NCI-H1930 (cell line): ENCODE measurements at places on chromosomes 4 and X.

DNA sequence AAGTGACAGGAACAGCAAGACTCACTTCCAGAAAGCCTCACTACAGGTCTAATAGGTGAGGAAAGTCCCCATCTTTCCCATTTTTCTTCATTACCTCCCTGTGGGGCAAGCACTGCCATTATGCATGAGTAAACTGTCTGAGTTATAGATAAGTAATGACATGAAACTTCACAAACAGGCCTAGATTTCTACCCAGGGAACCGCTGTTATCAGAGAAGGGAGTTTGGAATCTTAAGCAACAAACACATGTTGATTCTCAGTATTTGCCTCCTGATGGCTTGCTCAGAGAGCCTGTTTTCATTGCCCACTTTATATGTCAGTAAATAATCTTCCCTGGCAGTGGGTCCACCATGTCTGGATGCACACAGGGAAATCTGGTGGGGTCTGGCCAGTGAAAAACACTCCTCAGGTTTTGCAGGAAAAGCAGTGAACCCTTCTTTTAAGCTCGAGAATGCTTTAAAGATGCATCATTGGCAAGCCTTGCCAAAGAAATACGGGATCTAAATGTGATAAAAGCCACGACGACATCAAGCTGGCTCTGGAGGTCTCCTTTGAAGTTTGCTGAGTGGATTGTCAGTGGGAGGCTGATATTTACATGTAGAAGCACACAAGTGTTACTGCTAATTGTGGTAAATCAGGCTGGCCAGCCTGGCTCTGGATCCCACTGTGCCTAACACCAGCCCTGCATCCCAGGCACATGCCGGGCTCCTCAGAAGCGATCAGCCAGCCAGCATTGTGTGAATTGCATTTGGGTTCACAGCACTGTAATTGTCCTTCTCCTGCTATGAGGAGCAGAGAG is 25.2 kb downstream of the PDGFRA start:
- DNase-seq: no peak

- no peak for DNase-seq
Measured at GRCh38 chrX:69162361-69162865, 2.8 kb downstream of the PJA1 start.

DNA sequence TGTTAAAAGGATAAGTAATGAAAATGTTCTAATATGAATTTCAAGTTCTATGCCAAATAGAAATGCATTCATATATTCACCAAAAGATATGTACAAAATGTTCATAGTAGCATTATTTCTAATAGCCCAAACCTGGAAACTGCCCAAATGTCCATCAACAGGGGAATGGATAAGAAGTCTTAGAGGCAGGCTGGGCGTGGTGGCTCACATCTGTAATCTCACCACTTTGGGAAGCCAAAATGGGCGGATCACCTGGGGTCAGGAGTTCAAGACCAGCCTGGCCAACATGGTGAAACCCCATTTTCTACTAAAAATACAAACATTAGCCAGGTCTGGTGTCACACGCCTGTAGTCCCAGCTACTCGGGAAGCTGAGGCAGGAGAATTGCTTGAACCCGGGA is 2.3 kb upstream of the HPRT1 start:
- DNase-seq: no peak

GRCh38 chr4:87152310-87153041 is 67.9 kb downstream of the KLHL8 start:
- DNase-seq: no peak

GRCh38 chrX:142249721-142250120 is 44.6 kb upstream of the MAGEC2 start:
- no peak for DNase-seq

- no peak for DNase-seq
Measured at GRCh38 chrX:32397562-32398216, 813.7 kb downstream of the DMD start.

DNA sequence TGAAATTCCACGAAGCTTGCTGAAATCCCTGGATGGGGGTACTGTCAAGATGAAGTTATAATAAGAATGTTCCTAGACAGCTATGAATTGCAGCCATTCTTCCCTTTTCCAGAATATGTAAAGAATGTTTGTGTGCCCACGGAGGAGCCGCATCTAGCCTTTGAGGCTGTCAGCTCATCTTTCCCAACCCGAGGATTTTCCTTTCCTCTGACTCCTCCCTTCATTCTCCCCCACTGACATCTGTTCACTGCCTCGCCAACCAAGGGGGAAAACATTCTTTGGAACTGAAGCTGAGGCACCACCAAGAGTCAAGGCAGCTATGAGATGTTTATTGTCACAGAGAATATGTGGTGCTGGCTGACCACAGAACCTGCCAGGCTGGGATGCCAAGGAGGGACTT is 8.8 kb downstream of the NHSL2 start:
- no peak for DNase-seq

DNA sequence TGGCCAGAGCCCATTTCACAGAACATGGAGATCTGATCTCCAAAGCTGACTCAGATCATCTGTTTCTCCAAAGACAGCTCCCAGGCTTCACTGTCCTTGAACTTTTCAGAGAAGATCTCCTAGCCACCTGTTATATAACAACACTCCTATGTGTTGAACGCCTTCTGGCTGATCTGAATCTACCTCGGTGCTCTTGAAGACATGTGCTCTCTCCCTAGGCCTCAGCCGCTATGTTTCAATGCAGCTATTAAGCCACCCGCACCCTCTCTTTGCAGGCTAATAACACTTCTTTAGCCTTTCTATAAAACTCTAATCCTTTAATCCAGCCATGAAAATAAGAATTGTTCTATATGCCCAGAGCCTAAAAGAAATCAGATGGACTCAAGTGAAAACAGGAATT is 34.9 kb downstream of the SEL1L3 start:
- DNase-seq: no peak

GRCh38 chr4:140309124-140309870 is 64.1 kb upstream of the SCOC start:
- no peak for DNase-seq

GRCh38 chr4:7384929-7385890 is 49.5 kb downstream of the PSAPL1 start:
- no peak for DNase-seq

GRCh38 chr4:3317656-3318211 is 24.9 kb downstream of the RGS12 start:
- no peak for DNase-seq

DNA sequence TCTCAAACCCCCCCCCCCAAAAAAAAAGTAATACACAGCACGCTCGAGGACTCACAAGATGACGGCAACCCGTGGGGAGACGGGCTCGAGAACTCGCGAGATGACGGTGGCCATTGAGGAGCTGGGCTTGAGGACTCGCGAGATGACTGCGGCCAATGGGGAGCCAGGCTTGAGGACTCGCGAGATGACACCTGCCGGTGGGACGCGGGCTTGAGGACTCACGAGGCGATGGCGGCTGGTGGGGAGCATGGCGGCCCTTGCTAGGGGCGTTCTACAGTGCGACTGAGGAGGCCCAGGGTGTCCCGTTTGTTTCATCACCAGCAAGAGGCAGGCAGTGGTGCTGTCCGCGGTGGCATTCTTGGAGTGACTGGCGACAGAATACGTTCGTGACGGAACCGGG is 172.4 kb upstream of the MAGEB16 start:
- no peak for DNase-seq
